ENCODE measurements at places on chromosomes 4 and X.
A peak's percentile ranks its signal among the peaks of the same experiment; 100 is the strongest.

DNA sequence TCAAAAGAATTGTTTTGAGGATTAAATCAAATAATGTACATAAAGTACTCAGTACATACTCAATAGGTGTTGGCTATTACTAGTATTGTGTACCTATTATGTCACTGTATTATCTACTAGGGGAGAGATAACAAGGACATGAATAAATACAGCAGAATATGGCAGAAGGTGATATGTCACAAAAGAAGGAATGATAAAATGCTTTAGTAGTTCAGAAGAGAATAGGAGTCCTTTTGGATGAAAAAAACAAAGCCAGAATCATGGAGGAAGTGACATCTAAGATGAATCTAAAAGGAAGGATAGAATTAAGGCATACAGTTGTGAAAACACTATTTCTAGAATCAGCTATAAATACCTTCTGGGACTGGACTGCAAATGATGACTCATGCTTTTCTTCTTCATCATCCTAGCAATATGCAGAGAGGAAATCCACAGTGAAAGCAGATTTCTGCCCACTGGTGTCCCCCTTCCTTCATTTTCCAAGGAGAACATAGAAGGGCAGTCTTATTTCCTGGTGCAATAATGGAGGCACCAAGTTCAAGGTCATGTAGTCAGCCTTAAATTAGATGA lies 98.7 kb downstream of the GLUD2 start:
- no peak for DNase-seq

- no peak for DNase-seq
Measured at GRCh38 chrX:10062352-10062751, 94.4 kb upstream of the CLCN4 start.

GRCh38 chrX:97740886-97741285 lies 857.2 kb downstream of the RPA4 start:
- no peak for DNase-seq

- DNase-seq = no peak
Measured at GRCh38 chr4:172141025-172141424, 327.8 kb downstream of the GALNTL6 start.

GRCh38 chrX:150919401-150919800 lies 20.9 kb upstream of the CD99L2 start:
- DNase-seq = no peak

DNA sequence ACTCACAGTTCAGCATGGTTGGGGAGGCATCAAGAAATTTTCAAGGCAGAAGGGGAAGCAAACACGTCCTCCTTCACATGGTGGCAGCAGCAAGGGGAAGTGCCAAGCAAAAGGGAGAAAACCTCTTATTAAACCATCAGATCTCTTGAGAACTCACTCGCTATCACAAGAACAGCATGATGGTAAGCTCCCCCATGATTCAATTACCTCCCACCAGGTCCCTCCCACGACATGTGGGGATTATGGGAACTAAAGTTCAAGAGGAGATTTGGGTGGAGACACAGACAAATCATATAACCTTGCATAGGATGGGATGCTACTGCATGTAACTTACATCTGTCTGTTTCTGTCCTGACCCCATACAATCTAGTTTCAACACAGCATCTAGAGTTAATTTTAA lies 511.8 kb upstream of the ARX start:
- no peak for DNase-seq

DNA sequence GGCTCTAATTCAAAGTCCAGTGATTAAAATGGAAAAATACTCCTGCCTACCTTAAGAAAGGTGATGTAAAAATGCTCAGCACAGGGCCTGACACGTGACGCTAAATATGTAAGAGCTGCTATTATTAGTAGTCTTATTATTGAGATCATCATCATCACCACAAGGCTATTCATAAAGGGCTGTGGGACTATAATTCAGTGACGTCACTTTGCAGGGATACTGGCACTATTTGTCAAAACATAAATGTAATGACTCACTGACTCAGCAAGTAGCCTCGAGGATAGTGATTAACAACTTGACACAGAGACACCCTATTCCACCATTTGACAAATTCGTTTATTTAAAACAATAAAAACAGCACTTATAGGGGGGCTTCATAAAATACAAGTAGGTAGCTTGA lies 258.9 kb downstream of the SPANXN1 start:
- DNase-seq = no peak

DNA sequence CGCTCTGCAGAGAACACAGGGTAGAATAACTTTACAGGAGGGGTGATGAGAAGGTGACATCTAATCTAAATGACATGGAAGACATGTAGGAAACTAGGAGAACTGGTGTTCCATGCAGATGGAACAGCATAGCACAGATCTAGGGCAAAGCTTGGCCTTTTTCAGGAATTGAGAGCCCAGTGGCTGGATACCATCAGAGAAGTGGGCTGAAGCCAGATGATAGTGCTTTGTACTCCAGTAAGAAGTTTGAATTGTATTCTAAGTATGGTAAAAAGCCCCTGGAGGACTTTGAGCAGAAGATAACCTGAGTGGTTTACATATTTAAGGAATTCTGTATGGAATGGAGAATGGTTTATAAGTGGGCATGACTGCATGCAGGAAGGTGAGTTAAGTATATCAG lies 32.8 kb downstream of the ENOPH1 start:
- DNase-seq = no peak

DNA sequence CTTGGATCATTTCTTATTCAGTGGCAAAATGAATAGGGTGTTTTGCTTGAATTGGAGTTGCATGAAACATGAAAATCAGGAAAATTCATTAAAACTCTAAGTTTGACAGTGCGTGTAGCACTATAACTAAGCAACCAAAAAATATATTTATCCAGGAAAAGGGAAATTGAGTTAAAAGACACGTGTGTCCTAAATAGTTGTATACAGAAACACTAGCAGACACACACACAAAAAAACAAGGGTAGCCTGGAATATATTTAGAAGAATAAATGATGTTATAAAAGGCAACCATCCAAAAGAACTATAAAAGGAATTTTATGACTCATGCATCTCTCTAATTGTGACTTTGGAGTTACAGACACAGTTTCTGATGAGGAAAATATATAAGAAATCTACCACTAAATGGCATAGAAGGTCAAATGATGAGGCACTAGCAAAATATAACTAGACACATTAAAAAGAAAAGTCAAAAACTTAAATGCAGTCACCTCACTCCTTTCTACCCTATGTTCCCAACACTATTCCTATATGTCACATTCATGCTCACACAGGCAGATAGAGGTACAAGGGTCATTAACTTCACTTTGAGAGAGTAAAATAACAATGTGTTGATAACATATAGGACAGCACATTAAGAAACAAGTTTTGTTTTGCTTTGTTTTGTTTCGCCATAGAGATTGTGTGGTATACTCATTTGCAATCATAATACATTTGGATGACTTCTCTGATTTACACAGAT lies 793.6 kb upstream of the INTU start:
- no peak for DNase-seq

DNA sequence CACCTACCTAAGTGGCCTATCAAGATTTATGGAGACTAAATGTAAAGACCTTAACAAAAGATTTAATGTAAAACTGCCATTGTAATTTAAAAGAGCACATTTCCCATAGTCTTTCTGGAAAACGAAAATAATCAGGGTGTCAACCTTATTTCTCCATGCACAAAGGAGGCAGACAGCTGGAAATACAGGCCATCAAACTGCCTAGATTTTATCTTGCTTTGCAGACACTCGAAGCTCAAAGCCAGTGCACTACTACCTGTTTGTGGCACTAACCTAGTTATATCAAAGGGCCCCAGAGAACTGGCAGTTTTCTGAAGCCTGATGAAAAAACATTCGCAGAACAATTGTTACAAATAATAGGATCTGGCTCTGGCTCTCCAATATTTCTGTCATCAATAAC lies 863.9 kb downstream of the STPG2 start:
- no peak for DNase-seq

- DNase-seq = no peak
Measured at GRCh38 chr4:163595580-163595979, 101.1 kb downstream of the TMA16 start.

GRCh38 chrX:72271091-72271788 lies 5.8 kb downstream of the RPS4X start:
- no peak for DNase-seq

DNA sequence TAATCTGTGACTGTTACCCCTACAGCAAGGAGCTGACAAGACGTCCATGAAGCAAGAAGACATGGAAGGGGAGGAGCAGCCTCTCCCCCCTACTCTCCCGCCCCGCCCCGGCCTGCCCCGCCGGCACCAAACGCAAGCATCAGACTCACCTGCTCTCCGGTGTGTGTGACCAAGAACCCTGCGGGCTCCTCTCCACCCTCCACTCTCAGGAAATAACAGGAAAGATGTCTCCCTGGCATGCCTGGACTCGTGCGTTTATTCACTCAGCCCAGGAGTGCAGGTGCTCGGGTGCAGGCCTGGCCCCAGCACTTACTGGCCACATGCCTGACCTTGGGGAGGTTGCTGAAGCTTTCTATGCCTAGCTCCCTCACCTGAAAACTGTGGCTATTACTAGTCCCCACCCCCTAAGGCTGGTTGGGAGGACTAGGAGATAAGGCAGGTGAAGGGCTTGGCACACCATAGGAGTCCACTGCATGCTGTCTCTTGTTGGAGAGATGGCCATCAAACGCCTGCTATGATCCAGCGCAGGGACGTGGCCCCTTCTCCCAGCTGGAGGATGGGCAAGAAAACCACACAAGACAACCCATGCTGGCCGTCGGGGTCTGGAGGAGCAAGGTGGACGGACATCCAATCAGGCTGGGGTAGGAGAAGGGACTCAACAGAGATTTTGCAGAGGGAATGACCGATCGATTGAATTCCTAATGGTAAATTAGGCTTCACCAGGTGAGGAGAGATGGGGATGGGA lies 34.9 kb upstream of the CLDN24 start:
- DNase-seq = no peak

- DNase-seq = no peak
Measured at GRCh38 chrX:15719324-15719968, 18.6 kb upstream of the CA5B start.

DNA sequence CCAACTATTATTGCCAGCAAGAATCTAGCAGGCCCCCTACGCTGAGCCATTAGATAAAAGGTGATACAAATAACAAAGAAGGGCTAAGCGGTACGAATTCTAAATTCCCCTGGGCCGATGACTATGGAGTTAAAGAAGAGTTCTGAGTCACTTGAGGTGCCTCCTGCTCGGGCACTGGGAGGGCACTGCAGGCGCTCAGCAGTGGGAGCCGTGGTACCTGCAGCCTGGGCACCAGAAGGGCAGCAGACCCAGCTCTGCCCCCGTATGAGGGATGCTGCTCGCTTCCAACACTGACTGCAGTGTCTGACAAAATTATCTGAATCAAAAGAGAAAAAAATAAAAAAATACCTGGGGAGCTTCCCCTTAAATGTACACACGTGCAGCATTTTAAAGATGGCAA lies 44.1 kb upstream of the MTNR1A start:
- DNase-seq = no peak

GRCh38 chrX:131677655-131678628 lies 134.1 kb downstream of the OR13H1 start:
- peak; percentile 19 for DNase-seq

- no peak for DNase-seq
Measured at GRCh38 chr4:183798301-183799253, 106.5 kb upstream of the STOX2 start.

- no peak for DNase-seq
Measured at GRCh38 chrX:150544222-150544787, 24.1 kb upstream of the MTM1 start.

DNA sequence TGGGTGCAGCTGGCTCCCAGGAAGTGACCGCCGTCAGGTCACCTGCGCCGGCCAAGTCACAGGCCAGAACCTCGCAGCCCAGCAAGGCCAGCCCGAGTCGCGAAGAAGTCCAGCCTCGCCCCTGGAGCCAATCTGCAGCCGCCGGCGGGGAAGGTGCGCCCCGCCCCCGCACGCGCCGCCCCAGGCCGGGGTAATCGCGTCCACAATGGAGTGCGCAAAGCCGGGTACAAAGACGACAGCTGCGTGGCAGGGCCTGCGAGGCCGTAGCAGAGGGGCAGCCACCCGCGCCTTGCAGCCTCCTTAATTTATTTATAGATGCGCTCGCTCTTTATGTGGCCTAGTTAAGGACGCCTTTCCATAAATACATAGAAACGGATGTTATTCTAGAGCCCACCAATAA lies 139.4 kb upstream of the CPEB2 start:
- no peak for DNase-seq

DNA sequence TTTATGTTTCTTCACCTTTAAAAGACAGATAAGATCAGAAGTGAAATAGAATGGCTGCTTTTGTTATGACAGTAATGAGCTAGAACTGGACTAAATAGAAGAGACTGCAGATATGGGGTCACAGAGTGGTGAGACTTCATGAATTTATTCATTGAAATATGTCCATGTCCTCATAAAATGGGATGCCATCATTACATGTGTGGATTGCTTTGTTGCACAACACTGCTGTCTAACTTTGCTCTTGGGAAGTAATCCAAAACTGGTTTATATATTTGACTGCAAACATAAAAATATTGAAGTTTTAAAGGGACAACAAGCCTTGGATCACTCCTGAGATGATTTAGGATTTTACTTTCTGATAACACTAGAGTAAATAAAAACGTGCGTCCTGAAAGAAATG lies 209.2 kb upstream of the FAT4 start:
- no peak for DNase-seq

GRCh38 chr4:20370274-20370673 lies 118.6 kb downstream of the SLIT2 start:
- no peak for DNase-seq

DNA sequence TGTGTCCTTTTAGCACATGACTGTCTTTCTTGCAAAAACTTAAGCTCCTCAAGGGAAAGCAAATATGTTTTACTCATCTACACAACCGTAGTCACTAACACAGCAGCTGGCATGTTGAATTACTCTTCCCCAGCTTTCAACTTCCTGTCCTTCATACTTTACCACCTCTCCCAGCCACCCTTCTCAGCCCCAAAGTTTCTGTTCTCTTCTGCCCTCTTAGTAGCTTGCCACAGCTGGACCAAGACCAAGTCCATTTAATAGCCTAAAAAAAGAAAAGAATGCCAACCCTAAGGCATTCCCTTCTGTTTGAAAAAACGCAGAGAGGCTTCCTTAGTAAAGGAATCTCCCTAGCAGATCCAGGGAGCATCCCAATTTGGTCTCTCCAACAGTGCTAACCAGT lies 36.8 kb downstream of the SRPX2 start:
- DNase-seq = no peak

- DNase-seq = no peak
Measured at GRCh38 chr4:44916411-44916810, 190.1 kb upstream of the GNPDA2 start.

Measured in CD4-positive, alpha-beta T cell treated with Interleukin-1 beta for 1 hour (primary cell).